ENCODE measurements at places on chromosomes 5 and 9.

DNA sequence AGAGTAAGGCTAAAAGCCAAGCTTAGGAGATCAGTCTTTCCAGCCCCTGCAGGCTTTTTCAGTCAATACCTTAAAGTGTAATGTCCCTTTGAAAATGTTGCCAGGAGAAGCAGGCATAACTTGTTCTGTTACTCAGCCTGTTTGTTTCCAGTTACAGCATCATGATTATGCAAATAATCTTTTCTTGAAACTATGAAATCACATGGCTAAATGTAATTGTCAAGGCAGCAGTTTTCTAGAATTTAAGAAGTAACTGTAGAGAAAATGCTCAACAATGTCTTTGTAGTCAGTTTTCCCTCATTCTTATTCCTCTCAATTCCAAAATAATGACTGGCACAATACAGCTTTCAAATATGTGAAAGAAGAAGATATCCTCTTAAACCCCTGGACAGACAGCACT, 1.9 kb upstream of the GPR107 start:
- H3K27me3 ChIP-seq: no peaks in the 10 kb centered on the region
- H3K36me3 ChIP-seq: no peaks in the 10 kb centered on the region
- peaks cover 34% of the 10 kb centered on the region for H3K4me1 ChIP-seq
- H3K27ac ChIP-seq: peak overlapping the region; percentile 50

DNA sequence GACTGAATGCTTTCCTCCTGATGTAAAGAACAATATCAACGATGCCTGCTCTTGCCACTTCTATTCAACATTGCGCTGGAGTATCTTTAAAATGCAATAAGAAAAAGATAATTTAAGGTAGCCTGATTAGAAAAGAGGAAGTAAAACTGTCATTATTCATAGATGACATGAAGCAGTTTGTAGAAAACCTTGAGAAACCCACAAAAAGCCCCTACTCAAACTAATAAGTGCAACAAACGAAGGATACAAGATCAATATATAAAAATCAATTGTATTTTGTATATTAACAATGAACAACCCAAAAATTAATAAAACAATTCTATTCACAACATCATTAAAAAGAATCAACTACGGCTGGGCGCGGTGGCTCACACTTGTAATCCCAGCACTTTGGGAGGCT, 76.4 kb upstream of the CKMT2 start:
- no peaks in the 10 kb centered on the region for H3K4me1 ChIP-seq
- H3K27me3 ChIP-seq: no peaks in the 10 kb centered on the region
- no peak overlapping the region for H3K27ac ChIP-seq
- no peak for DNase-seq
- H3K4me3 ChIP-seq: no peak overlapping the region
- H3K36me3 ChIP-seq: peaks cover 31% of the 10 kb centered on the region

GRCh38 chr9:124258607-124259157, 933 bp downstream of the NEK6 start:
- H3K4me3 ChIP-seq: peak overlapping the region; percentile 80
- no peak overlapping the region for H3K27ac ChIP-seq
- peaks cover 55% of the 10 kb centered on the region for H3K27me3 ChIP-seq
- DNase-seq: no peak

GRCh38 chr5:151470439-151470838, 23.0 kb downstream of the SLC36A1 start:
- no peaks in the 10 kb centered on the region for H3K4me1 ChIP-seq
- H3K27ac ChIP-seq: no peak overlapping the region
- DNase-seq: no peak
- H3K27me3 ChIP-seq: no peaks in the 10 kb centered on the region
- no peak overlapping the region for H3K4me3 ChIP-seq
